ENCODE measurements at places on chromosomes 16 and 17. TPM values are rescaled to one million over a fixed set of nuclear protein-coding genes. Genes with fewer than 3 reads are reported as not detected.

The TBL3 gene
- 68.9 TPM for total RNA-seq

The GPRC5B gene
- 7.2 TPM for total RNA-seq

The MT1E gene
- total RNA-seq: 383 TPM

The CSH2 gene
- not detected for total RNA-seq

The CA10 gene
- total RNA-seq: not detected

- DNase-seq: no peak
Measured at GRCh38 chr17:73386561-73386960, 74.8 kb upstream of the CDC42EP4 start.

GRCh38 chr17:45963283-45963682, 35.8 kb upstream of the STH start:
- no peak for DNase-seq

GRCh38 chr17:8806253-8806925, 7.2 kb upstream of the MFSD6L start:
- no peak for DNase-seq

DNA sequence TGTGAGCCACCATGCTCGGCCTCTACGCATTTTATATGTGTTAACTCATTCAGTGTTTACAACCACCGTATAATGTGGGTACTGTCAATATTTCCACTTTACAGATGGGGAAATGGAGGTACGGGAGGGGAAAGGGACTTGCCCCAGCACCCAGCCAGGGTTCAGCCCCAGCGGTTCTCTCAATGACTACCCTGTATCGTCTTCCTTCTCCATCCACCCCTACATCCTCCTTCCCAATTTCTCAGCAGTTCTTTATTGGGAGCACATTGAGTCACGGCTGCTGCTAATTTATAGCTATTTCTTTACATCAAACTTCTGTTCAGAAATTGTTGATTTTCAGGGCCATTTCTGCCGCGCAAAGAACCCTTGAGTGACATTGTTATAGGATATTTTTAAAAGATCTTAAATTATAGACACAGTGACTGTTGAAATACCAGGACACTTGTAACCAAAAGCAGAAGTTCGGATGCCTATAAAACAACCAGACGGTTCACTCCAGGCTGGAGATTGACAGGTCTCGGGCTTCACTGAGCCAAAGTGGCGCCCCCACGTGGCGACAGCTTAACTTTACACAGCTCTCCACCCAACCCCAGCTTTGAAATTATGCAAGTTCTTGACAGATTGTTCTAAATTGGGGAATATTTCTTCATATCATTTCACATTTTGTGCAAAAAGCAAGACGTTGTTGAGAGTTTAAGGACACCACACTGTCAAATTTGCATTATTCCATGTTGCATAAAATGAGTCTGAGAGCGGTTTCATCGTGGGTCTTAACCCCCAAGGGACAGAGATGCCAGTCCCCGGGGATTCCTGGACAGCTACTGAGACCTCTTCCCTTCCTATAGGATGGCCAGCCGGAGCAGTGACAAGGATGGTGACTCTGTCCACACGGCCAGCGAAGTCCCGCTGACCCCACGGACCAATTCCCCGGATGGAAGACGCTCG, 11.8 kb downstream of the SYT17 start:
- peak; percentile 31 for DNase-seq

- DNase-seq: no peak
Measured at GRCh38 chr16:54286090-54286365, 559 bp downstream of the IRX3 start.

- no peak for DNase-seq
Measured at GRCh38 chr16:52238710-52239109, 308.2 kb downstream of the TOX3 start.

DNA sequence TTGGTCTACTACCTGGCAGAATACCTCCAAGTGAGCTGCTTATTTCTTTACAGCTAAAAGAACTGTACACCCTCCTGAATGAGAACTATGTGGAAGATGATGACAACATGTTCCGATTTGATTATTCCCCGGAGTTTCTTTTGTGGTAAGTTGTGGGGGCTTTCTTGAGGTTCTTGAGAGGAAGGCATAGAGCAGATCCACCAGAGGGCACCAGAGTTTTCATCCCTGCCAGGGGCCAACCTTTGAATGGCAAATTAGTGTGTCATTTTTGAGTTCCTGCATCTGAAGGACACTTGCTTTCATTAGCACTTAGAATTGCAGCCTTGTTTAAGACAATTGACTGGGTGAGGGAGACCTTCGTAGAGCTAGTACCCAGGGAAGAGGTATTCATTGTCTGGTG, 35.0 kb downstream of the NMT1 start:
- peak; percentile 13 for DNase-seq

DNA sequence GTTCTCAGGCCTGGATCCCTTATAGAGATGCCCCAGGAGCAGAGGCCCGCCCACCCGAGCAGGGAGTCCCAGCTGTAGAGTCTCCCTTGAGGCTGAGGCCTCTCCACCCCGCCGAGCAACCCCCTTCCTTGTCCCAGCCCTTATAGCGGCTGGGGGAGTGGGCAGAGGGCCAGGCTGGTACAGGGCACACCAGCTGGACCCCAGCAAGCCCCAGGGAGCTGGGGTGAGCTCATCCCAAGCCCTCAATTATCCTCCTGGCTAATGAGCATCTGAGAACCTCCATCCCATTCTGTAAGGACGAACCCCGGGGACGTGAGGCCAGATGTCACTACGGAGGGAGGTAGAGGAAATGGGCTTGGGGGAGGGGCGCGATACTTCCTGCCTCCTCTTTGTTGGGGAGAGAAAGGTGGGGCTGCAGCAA, 3.2 kb upstream of the SNN start:
- no peak for DNase-seq

DNA sequence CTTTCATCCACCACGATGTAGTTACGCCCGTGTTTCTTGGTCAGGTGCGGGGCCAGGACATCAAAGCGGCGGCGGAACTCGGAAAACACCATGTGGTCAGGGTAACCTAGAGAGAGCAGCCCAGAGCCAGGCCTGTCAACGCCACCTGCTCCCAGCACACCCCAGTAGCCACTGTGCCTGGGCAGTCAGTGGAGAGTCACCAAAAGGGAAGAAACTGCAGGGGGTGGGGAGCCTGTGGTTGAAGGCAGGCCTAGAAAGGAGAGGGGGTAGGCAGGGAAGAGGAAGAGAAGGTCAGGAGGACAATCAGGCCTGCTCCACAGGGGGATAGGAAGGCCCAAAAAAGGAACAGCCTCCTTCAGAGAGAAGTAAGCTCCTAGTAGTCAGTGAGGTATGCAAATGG, 64.1 kb downstream of the PIPOX start:
- DNase-seq: no peak

DNA sequence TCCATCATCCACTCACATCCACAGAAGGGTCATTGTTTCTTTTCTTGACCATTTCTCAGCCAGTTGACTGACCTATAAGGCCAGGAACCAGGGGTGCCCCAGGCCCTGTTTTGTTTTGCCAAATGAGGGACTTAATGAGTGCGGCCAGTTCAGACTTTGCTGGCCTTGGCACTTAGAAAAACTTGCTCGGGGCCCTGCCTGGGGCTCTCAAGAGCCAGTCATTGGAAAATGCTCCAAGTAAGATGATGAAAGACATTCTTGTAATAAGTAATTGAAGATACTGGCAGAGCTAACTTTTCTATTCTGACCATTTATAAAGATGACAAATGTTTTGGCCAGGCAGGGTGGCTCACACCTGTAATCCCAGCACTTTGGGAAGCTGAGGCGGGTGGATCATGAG, 29.0 kb upstream of the CLEC18B start:
- DNase-seq: no peak

GRCh38 chr16:78431004-78431670, 331.7 kb downstream of the WWOX start:
- DNase-seq: no peak

DNA sequence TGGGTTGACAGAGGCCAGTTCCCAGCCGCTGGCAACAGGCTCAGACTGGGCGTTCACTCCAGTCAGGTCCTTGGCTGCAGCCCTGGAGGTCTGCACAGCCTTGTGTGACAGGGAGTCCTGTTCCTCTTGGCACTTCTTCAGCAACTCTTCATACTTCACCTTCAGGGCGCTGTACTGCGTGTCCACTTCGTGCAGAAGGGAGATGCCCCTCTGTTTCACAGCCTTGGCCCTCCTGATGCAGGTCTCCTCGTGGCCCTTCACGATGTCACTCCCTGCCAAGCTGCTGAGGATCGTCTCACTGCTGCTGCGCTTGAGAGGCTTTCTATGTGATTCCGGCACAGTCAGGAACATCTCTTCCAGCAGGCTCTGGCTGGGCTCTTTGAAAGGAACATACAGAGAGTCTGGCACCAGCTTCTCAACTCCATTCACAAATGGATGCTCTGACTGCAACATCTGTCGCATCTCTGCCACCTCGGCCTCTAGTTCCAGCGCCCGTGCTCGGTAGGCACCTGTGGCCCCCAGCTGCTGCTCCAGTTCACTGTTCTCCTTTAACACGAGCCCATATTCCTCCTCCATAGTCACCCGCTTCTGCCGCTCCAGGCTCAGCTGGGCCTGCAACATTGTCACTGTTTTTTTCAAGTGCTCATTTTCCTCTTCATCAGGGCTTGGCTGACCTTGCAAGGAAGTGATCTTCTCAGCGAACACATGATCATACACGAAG, 27.2 kb downstream of the CDR2 start:
- no peak for DNase-seq

DNA sequence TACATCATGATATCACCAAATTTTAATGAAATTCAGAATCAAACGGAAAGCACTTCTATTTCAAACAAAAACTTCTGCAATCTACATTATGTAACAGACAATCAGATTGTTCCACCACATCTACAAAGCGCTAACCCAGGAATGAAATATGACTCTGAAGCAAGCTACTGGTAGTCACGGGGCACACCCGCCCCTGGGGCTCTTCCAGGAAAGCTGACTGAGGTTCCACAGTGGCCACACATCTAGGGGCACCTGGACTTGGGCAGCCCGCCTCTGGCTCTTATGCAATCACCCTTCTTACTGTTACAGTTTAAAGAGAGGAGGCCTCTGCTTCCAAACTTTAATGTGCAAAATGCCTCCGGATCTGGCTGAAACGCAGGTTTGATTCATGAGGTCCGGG, 27.5 kb downstream of the ZCCHC14 start:
- no peak for DNase-seq

- DNase-seq: no peak
Measured at GRCh38 chr16:89152831-89153700, 18.5 kb upstream of the CDH15 start.

DNA sequence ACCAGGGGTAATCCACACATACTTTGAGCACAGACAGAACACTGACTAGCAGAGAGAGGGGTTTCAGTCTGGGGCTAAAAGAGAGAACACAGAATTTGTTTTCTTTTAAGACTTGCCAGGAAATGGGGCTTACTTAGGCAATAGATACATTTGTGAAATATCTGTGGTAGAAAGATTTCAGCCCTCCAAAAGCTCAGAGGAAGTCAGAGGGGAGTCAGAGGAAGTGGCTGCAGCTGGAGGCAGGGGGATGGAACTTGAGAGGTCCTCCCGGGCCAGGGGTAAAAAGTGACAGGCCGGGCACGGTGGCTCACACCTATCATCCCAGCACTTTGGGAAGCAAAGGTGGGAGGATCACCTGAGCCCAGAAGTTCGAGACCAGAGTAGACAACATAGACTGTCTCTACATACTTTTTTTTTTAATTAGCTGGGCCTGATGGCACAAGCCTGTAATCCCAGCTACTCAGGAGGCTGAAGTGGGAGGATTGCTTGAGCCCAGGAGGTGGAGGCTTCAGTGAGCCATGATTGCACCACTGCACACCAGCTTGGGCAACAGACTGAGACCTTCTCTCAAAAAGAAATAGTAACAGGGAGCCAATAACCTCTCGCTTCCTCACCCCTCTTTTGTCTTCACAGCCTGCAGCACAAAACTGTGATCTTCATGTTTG, 49.9 kb downstream of the NLRC5 start:
- DNase-seq: no peak

- no peak for DNase-seq
Measured at GRCh38 chr17:4293572-4293971, 29.8 kb upstream of the ANKFY1 start.

- DNase-seq: no peak
Measured at GRCh38 chr17:77635176-77635575, 323.3 kb upstream of the TNRC6C start.

Data from HCT116 (cell line).